ENCODE measurements at places on chromosomes 16 and 17. TPM values are rescaled to one million over a fixed set of nuclear protein-coding genes. Genes with fewer than 3 reads are reported as not detected.

Gene CARHSP1
- 127 TPM for total RNA-seq

Gene AANAT
- not detected for total RNA-seq

Gene ZG16
- total RNA-seq, result not detected

- H3K4me3 ChIP-seq, result no peak overlapping the region
- no peak overlapping the region for H3K27ac ChIP-seq
- no peak for DNase-seq
- no peaks in the 10 kb centered on the region for H3K27me3 ChIP-seq
These were observed 86.5 kb downstream of the GSG1L start for GRCh38 chr16:27976990-27977389.

GRCh38 chr16:16168431-16168830 is 54.9 kb downstream of the ABCC6 start:
- no peaks in the 10 kb centered on the region for H3K4me1 ChIP-seq
- H3K4me3 ChIP-seq, result no peak overlapping the region
- H3K27ac ChIP-seq, result no peak overlapping the region
- H3K27me3 ChIP-seq, result peaks cover 6% of the 10 kb centered on the region
- H3K36me3 ChIP-seq, result no peaks in the 10 kb centered on the region
- no peak for DNase-seq

GRCh38 chr16:65102326-65102725 is 19.5 kb downstream of the CDH11 start:
- H3K27me3 ChIP-seq, result peaks cover 2% of the 10 kb centered on the region
- DNase-seq, result no peak
- no peak overlapping the region for H3K4me3 ChIP-seq
- H3K4me1 ChIP-seq, result no peaks in the 10 kb centered on the region

DNA sequence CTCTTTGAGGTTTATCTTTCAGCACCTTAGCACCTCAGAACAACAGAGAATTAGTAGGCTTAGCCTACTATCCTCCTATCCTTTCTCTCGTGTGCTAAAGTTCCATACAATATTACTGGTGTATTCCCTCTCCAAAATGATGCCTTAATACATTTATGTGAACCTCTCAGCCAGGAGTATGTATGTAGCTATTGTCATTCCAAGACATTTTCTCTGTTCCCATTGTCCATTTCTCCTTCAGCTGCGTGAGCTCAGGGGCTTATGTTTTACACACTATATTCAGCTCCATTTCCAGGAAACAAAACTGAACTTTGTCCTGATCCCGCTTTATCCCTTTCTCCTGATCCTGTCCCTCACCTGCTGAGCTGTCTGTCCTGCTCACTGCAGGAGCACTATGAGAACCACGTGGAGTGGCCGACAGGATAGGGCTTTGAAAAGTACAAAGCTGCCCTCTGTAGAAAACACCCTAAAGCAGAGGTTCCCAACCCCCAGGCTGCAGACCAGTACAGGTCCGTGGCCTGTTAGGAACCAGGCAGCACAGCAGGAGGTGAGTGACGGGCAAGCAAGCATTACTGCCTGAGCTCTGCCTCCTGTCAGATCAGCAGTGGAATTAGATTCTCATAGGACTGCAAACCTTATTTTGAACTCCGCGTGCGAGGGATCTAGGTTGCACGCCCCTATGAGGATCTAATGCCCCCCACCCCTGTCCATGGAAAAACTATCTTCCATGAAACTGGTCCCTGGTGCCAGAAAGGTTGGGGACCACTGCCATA is 55.7 kb downstream of the CENPV start:
- no peaks in the 10 kb centered on the region for H3K27me3 ChIP-seq
- H3K27ac ChIP-seq, result no peak overlapping the region
- DNase-seq, result no peak
- H3K4me1 ChIP-seq, result peaks cover 15% of the 10 kb centered on the region

GRCh38 chr16:50859628-50860360 is 117.9 kb downstream of the CYLD start:
- H3K27ac ChIP-seq, result no peak overlapping the region
- no peak overlapping the region for H3K4me3 ChIP-seq
- H3K27me3 ChIP-seq, result peaks cover 4% of the 10 kb centered on the region
